Fibroblast of skin of back (primary cell): ENCODE measurements at places on chromosomes 3 and 15.
A peak's percentile ranks its signal among the peaks of the same experiment; 100 is the strongest.

- DNase-seq: no peak
Measured at GRCh38 chr3:66506154-66506553, 5.3 kb upstream of the LRIG1 start.

GRCh38 chr3:39241561-39241960, 38.3 kb downstream of the CX3CR1 start:
- no peak for DNase-seq

- DNase-seq: no peak
Measured at GRCh38 chr3:18345015-18345367, 80.1 kb downstream of the SATB1 start.

GRCh38 chr3:13303410-13303809, 116.7 kb downstream of the NUP210 start:
- DNase-seq: no peak

DNA sequence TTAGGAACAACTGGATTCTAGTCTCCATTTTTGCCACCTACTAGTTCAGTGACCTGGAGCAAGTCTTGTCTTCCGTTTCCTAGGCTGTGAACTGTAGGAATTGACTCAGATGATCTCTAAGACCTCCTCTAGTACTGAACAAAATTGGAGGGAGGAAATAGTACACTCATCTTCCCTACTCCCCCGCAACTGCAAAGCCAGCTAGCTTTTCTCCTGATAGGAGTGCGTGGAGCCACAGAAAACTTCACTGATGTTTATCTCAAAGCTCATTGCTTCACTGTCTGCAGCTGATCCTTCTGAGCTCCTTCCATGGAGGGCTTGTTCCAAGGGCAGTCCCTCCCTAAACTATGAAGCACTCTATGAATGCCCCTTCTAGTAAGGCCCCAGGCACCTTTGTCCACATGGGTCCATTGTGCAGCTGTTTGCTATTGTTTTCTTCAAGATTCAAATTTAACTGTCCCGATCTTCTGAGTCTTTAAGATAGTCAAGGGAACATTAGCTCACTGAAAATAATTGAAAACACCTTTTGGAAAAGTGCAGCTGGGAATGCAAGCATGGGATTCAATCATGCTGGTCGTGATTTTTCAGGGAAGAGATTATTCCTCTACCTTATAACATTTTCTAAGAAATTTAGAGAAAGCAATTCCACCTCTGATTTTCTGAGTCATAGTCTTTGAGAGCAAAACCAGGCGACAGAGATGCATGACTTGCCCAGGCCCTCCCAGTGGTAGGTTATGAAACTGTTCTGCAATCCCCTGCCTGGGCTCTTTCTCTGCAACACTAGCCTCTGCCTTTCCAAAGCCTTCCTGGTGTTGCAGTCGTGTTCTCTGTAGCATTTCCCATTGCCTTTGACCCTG, 24.3 kb downstream of the FILIP1L start:
- peak; percentile 66 for DNase-seq

GRCh38 chr3:117047951-117048705, 338.5 kb downstream of the TUSC7 start:
- peak; percentile 8 for DNase-seq

GRCh38 chr15:76064375-76064774, 4.6 kb downstream of the TMEM266 start:
- DNase-seq: no peak

DNA sequence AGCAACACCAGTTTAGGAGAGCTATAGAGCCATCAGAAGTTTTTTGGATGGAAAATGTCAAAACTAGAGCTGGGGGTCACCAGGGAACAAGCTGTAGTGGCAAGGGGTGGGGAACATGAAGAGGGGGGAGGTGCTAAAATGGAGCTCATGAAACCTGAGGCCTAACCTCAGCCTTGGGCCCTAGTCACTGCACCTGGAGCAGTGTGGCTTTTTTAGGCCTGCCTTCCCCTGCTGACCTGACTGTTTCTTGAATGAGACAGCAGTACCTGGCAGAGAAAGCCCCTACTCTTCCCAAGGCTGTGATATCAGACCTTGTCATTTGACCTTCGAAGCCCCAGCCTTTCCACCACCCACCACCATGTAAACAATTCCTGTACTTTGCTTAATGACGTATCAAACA, 383.5 kb downstream of the EPHB1 start:
- no peak for DNase-seq

- DNase-seq: no peak
Measured at GRCh38 chr3:112136046-112136445, 3.0 kb upstream of the GCSAM start.

- peak; percentile 53 for DNase-seq
Measured at GRCh38 chr15:78325092-78325843, 14.9 kb upstream of the CRABP1 start.

DNA sequence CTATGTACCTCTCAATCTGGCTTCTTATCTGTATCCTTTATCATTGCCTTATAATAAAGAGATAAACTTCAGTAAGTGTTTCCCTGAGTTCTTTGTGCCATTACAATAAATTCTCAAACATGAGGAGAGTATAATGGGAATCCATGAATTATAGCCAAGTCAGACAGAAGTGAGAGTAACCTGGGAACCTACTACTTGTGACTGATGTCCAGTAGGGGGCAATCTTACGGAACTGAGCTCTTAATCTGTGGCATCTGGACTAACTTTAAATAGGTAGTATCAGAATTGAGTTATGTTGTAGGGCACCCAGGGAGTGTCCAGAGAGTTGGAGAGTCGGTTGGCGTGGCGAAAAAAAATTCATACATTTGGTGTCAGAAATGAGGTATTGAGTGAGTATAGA, 542.6 kb downstream of the ZBBX start:
- peak; percentile 28 for DNase-seq

GRCh38 chr3:42229266-42229941, 36.6 kb downstream of the CCK start:
- no peak for DNase-seq

DNA sequence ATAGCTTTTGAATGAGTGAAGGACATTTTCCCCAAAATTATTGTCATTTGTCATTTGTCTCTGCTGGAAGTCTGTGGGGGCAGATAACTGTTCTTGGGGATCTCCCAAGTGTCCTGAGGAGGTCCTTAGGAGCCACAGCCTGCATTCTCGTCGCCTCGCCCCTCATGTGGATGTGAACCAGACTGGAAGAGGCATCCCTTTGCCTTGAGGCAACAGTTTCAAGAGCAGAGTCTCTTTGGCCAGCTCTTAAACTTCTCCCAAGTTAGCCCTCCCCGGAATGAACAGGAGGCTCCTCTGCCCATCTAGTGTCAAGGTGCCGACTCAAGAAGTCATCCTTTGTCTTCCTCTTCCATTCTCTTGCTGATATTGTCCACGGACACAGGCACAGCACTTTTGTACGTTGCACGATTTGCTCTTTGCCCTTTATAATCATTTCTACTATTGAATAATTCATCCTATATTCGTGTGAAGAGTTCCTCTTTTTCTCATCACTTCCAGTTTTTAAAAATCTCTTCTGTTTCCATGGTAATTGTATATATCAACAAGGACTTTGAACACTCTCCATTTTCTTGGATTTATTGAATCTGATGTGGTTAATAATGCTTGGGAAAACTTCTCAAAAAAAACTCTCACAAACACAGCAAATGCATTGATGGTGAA, 40.8 kb upstream of the CD47 start:
- DNase-seq: no peak

DNA sequence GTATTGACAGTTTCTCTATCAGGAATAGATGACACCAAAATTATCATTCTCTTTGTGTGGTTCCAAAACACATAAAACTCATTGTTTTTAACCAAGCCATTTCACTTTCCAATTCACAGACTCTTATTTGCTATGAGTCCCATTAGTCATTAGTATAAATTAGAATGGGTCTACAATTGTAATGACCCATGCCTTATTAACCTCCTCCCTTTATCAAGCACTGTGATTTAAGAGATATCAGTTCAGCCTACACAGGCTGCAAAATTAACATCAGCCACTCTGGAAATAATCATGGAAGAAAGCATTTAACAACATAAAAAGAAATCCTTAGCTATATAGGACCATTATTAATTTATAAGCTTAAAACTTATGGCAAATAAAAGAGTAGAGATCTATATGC, 440.6 kb downstream of the GBE1 start:
- DNase-seq: no peak

- peak; percentile 85 for DNase-seq
Measured at GRCh38 chr3:70829092-70829491, 516.7 kb upstream of the MDFIC2 start.

DNA sequence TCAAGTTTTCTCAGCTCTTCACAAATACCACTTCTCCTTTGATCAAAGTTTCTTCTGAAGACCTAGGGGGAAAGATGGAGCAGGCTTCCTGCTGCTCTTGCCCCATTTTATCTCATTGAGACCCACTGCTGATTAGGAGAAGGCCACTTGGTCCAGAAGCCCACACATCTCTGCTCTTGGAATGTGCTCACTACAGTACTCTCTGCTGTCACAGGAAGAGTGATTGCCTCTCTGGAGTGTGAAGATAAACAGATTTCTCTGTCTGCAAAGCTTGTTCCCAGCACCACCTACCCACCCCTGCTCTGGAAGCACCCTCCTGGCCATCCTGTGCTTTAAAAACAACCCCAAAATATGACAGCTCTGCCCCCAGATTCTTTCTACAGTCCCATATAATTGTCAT, 41.3 kb upstream of the PRTG start:
- no peak for DNase-seq

DNA sequence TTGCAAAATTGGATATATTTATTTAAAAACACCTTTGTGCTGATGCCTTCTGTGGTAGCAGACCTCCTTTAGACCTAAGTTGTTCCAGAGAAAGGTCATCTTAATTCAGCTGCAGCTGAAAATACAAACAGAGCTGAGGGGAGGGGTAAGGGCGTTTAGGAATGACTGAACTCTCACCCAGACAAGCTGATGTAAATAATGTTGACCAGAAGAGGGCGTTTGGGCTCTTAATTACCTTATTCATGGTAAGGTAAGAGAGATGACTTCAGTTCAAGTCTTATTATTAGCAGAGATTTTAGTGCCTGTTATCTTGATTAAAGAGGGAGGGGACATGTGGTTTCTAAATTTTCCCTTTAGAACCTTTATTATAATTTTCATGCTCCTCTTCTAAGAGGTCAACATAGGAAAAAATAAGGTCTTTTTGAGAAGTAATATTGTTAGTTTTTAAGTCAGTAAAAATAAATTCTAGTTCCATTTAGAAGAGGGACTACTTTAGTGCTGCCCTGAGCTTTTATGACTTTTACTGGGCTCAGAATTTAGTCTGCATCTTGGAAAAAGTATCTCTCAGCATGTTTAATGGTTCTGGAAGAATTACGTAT, 46.3 kb downstream of the GPR171 start:
- peak; percentile 59 for DNase-seq

- DNase-seq: no peak
Measured at GRCh38 chr3:69582044-69582443, 157.2 kb upstream of the MITF start.

DNA sequence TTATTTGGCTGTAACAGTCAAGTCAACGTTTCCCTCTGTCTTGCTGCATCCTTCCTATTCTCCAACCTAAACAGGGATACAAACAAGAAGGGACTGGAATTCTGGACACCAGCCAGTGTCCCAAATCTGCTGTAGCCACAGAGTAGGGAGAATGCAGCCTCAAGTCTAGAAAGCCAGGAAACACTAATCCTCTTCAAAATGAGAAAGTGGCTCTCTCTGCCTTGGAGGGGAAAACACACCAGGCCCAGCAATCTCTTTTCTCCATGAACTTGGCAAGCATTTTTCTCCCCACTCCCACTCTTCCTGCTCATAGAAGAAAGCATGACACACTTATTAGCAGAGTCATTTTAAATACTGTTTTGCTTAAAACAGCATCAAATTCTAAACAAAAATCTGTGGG, 781.7 kb downstream of the SQOR start:
- DNase-seq: peak; percentile 10

- DNase-seq: peak; percentile 70
Measured at GRCh38 chr3:78879295-78879860, 888.4 kb downstream of the ROBO1 start.

GRCh38 chr15:72358650-72359171, 17.1 kb downstream of the HEXA start:
- peak; percentile 20 for DNase-seq

DNA sequence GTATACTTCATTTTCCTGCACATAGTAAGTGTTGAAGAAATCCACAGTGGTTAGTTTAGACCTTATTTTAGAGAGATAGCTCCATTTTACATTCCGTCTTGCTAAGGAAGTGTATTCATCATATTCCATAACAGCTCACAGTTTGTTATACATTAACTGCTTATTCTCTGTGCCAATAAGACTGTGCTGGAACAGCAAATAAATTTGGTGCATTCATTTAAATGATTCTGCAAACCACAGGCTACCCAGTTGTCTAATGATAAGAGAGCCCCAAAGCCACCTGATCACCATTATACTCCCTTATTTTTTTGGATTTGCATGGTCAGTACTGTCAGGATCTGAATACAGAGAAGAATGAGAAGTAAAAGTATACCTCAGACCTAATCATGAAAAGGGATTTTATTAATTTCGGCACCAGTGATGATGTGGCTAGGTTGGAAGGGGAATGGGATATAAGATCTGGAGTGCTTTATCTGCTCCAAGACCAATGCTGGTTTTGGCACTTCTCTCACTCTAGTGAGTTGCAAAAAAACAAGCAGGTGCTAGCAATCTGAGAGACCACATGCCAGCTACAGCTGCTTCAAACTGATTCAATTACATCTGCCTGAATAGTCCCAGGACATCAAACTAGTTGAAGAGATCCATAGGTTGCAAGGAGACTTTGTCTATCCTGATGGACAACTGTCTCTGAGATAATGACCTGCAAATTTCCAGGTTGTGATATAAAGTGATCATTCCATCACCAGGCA, 254.8 kb downstream of the ZBTB20 start:
- no peak for DNase-seq

DNA sequence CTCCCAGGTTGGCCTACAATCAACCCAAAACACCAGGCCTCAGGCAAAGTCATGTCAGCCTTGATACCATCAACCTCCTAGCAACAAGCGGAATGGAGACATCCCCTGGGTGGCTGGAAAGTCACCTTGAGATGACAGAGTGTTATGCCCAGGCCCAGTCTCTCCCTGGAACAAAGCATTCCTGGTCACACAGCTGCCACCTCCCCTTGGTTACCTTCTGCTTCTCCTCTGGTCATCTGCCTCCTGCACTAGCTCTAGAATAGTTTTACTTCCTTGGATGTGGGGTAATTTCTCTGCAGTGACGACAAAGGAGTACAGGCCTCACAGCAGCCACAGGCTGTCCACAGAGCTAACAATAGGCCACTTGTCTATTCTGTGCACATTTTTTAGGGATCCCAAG, 114.9 kb downstream of the RFTN1 start:
- DNase-seq: no peak

DNA sequence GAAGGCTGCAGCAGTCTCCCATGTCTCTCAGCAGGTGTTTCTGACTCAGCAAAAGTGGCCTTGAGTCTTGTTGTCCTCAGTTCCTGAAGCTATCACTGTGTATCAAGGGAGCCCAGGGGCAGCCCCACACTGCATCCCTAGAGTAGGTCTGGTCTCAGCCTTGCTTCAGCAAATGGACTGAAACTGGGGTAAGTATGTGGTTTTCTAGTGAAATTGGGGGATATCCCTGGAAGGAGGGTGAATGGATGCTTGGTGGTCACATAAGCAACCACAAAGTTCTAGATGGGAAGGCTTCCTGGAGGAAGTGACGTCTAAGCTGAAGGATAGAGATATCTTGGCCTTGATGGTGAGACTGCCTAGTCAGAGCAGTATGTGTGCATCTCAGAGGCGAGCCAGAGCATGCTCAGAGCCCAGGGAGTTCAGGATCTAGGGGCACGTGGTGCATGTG, 38.4 kb downstream of the TMEM158 start:
- no peak for DNase-seq

GRCh38 chr3:127691489-127691888, 18.7 kb downstream of the ABTB1 start:
- DNase-seq: no peak

- DNase-seq: no peak
Measured at GRCh38 chr3:151708868-151709267, 24.9 kb upstream of the AADACL2 start.

GRCh38 chr15:72369964-72370363, 5.8 kb downstream of the HEXA start:
- no peak for DNase-seq
